ENCODE measurements at places on chromosomes 3 and 15.

DNA sequence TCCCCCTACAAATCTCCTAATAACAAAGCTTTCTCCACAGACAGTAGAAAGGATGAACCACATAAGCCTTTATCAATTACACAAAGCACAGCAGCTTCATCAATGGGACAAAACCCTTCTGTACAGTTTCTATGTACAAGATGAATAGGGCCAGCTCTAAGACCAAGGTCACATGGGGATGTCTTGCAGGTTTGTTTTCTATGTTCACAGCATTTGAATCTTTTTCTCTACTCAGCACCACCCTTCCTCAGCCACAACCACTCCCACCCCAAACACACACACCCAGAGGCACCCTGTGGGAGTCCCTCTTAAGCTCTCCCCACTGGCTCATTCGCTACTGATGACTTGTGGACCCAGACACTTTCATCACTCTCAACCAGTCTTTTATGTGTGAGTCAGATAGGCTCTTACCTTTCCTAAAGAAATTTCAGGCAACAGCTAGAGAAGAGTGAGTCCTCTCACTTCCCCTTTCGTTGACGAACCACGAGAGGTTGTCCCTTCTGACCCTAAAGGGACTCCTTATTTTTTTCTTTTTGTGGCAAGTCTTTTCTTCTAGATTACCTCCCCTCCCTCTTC is 57.9 kb downstream of the ARHGAP31 start:
- peak; percentile 6 for DNase-seq

GRCh38 chr3:43035801-43036365 is 56.8 kb downstream of the GASK1A start:
- DNase-seq = no peak

DNA sequence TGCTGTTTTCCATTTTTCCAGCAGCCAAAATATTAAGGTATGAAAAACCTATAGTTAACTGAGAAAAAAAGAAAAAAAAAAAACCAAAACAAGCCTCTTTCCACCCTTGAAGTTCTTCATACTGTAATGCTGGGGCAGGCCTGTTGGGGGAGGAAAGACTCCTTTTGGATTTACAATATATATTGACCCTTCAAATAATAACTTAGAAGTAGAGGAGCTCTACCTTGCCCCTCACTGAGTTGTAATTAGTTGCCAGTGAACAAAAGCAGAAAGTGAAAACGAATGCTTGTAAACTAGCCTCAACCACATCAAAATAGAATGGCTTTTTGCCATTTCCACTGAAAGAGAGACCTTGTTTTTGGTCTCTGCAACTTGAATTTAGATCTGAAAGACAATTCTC is 326.6 kb downstream of the NR2F2 start:
- DNase-seq = no peak

GRCh38 chr3:189513281-189514117 is 117.7 kb upstream of the TP63 start:
- DNase-seq = no peak

- DNase-seq = no peak
Observed at GRCh38 chr15:23797747-23798446, 110.8 kb upstream of the NDN start.

GRCh38 chr3:38421679-38422336 is 31.9 kb upstream of the ACVR2B start:
- no peak for DNase-seq

DNA sequence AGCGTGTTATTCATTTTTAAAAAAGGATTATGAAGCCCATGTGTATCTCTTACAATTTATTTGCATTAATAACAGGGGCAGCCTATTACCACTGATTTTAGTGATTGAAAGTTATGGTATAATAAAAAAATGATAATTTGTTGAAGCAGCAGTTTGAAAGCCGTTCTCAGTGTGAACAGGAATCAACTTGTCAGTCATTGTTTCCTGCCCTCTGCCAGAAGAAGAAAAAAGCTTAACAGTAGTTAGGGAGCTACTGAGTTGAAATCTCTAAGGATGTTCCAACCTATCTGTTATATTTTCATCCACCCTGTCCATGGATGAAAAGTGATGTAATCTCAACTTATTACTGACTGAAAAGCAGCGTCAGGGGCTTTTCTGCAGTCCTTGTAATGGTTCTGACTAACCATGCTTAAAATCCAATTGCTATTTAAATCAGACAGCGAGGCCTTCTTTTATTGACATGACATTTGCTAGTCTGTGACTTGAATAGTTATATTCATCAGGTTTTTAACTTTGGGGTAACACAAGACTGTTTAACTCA is 486.7 kb downstream of the ROBO2 start:
- DNase-seq = no peak

- no peak for DNase-seq
Observed at GRCh38 chr3:168645180-168645579, 549.5 kb upstream of the GOLIM4 start.

GRCh38 chr3:41681479-41681878 is 280.4 kb downstream of the ULK4 start:
- DNase-seq = no peak

DNA sequence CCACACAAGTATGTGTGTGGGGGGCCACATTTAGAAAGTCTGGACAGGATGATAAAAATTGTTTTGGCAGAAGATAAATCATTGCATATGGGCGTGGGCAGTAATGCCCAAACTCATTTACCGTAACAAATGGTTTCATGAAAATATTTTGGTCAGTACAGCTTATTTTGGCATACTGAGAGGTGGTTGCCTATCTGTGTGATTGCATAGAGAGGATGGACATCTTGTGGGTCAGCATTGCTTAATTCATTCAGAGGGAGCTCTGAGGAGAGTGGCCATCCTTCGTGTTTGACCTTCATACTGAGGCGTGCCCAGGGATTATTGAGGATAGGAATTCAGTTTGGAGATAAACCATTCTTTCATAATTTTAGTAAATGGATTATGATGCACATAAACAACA is 162.5 kb downstream of the GAP43 start:
- DNase-seq = no peak

DNA sequence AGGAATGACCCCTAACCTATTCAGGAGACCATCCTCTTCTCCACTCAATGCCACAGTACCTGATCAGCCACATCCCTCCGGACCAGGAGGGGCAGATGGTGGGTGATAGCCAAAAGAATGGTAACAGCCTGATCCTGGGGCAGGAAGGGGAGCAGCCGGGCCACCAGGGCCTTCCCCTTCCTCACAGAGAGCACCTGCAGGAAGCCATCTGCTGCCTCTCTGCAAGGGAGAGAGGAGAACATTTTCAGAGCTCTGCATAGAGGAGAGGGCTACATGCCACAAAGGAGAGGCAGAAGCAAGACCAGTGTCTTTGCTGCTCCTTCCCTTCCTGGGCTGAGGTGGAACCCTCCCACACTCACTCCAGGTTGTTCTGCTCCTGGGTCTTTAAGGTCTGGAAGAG is 5.5 kb upstream of the SPG11 start:
- DNase-seq = no peak

DNA sequence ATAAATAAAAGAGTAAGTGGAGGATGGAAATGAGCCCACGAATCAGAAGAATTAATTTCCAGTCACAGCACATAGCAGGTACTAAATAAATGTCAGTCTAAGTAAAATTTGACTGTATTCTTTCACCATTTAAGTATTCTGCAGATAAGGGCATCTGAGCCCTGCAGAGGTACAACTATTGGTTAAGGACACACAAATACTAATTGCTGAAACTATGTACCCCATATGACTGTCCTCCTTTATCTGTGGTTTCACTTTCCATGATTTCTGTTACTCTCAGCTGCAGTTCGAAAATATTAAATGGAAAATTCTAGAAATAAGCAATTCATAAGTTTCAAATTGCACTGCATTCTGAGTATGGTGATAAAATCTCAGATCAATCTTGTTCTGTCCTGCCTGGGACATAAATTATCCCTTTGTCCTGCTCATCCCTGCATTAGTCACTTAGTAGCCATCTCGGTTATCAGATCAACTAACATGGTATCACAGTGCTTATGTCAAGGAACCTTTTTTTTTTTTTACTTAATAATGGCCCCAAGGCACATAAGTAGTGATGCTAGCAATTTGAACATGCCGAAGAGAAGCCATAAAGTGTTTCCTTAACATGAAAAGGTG is 95.1 kb downstream of the LSAMP start:
- no peak for DNase-seq

GRCh38 chr3:108327168-108327567 is 30.8 kb downstream of the HHLA2 start:
- no peak for DNase-seq

GRCh38 chr3:66028457-66028856 is 10.3 kb downstream of the MAGI1 start:
- DNase-seq = no peak

- DNase-seq = no peak
Observed at GRCh38 chr3:54663501-54664011, 264.3 kb downstream of the LRTM1 start.

DNA sequence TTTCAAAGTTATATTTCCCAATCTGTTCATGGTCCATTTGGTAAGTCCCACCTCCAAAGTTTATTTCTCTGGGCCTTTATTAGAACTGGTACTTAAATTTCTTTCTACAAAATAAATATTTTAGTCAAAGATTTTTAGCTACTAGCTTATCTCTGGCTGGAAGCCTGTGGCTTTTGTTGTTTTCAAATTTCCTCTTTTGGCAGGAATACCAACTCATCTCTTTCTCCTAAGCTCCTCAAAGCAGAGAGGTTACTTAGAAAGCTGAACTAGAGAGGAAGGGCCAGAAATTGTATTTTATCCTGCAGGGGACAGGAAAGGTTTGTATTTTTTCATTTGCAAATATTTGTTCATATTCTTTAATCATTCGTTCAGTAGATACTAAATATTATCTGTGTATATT is 227.8 kb downstream of the TBL1XR1 start:
- DNase-seq = no peak

GRCh38 chr15:77698481-77698880 is 65.8 kb upstream of the LINGO1 start:
- no peak for DNase-seq

GRCh38 chr15:39618063-39618823 is 37.4 kb downstream of the THBS1 start:
- DNase-seq = no peak

GRCh38 chr3:82999777-83000176 is 1238.3 kb upstream of the GBE1 start:
- no peak for DNase-seq

GRCh38 chr3:109924196-109924595 is 586.9 kb upstream of the DPPA4 start:
- DNase-seq = no peak

DNA sequence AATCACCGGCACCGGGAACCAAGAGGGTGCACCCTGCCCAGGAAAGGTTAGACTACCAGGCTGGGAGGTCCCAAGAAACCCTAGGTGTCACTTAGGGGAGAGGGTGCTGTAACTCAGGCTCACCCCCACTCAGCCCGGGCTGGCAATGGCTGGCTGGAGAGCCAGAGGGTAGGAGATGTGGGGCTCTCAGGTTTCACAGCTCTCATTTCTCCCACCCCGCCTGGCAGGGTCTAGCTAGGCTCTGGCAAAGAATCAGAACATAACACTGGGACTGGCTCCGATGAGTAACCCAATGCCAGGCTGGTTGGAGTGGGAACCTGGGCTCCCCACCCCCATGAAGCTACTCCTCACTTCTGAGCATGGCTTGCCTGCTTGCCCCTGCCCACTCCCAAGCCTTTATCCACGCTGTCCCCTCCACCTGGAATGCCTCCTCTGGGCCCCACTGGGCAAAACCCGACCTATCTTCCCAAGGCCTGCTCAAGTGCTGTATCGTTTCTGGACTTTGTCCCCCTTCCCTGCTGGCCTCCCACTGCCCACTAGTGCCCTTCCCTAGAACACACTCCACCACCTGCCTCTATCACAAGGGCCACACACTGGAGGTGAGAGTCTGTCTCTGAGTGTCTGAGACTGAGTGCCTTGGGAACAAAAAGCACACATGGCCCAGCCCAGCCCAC is 2.0 kb downstream of the CIB2 start:
- DNase-seq = no peak

DNA sequence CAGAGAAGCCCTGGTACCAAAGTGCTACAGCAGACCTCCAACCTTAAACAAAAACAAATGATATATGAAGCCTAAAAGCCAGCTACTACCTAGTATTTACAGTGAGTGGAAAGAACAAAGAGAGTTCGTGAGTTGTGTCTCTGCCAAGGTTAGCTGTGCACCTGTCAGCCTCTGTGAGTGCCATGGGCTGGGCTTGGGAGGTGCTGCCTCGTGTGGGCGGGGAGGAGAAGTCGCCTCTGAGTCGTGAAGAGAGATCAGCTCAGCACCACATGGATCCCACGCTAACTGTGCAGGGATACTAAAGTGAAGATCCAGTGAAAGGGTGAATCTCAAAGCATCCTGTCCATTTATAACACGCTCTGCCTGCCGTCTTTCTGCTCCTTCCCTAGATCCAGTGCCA is 101.9 kb downstream of the CHDH start:
- no peak for DNase-seq

DNA sequence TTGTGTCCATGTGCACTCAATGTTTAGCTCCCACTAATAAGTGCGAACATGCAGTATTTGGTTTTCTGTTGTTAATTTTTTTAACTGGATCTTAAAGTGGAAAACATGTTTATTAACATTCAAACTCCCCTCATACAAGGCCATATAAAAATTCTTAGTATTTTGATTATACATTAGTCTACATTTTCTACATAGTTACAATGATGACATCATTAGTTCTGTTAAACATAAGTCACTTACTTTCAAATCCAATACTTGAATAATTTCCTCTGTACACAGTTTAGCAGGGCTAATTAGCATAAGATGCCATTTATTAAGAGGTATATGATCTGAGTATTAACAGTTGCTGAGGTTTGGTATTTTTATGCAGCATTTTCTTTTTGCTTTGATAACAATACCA is 91.3 kb upstream of the CCDC39 start:
- no peak for DNase-seq

DNA sequence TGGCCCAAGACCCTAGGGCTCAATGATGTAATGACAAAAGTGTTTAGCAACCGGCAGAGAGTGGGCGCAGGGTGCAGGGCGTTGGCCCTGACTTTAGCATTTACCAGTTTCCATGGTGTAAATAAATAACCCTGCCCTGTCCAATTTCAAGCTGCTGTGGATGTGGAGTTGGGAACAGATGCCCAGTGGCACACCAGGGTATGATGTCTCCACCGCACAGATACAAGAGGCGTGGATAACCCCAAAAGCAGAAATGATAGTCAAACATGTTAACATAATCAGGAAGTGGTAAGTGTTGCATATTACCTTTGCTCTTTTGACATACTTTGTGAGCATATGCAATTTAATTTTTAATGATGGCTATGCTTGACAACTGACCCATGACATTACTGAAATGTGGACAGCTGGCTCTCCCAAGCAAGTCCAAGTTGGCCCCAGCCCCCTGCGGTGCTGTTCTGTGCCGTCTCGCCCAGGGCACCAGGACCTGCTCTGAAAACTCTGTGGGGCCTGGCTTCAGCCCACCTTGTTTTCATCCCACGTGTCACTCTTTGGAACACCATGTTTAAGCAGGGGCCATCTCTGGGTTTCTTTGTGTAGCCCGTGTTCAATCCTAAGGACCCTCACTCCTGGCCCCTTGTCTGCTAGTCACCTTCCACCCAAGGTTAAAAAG is 10.8 kb upstream of the ANPEP start:
- no peak for DNase-seq

- no peak for DNase-seq
Observed at GRCh38 chr15:97189162-97189780, 771.2 kb upstream of the ARRDC4 start.
